Right cardiac atrium (tissue), 5 donors: ENCODE measurements at places on chromosomes 5 and 9.

DNA sequence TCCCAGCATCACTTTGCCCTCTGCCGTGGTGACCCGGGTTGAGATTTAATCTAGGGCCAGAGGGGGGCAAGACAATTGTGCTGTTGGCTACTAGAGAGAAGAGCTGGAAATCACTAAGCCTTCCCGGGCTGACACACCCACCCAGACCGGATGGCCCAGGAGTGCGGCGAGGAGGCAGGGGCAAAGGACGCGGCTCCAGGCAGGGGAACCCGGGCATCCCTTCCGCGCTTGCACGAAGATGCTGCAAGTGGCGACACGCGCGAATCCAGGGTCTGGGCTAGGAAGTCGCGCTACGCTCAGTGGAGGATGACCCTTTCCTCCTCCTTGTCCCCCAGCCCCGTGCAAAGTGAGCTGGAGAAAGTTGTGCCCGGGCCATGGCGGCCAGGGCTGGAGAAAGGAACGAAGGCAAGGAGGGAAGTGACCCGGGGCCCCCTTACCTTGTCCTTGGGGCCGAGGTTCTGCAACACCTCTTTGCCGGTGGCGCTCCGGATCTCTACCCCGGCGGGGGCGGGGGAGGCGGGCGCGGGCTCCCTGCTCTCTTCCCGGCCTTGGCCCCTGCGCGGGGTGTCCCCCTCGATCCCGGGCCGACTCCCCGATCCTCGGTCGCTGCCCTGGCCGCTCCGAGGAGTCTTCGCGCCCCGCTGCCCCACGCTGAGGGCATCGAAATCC, 693 bp downstream of the DPYSL3 start:
- DNase-seq, result peak; percentile 66

DNA sequence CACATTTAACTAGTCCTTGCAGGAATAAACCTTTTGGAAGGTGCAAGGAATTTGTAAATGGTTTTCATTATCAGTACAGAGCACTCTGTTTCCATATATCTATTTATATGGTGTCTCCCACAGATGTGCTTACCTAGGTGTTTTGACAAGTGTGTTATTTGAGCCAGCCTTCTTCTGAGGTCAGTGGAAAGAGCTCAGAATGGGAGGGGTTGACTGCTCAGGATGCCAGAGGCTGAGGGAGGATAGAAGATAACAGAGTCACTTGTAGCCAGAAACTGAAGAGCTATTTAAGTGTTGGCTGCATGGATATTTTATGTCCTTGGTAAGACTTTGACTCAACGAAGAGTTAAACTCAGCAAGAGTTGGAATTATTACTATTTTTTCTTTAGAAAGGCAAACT, 5.0 kb downstream of the CMYA5 start:
- no peak for DNase-seq

GRCh38 chr5:52743529-52743928, 44.2 kb upstream of the ITGA1 start:
- DNase-seq, result no peak

DNA sequence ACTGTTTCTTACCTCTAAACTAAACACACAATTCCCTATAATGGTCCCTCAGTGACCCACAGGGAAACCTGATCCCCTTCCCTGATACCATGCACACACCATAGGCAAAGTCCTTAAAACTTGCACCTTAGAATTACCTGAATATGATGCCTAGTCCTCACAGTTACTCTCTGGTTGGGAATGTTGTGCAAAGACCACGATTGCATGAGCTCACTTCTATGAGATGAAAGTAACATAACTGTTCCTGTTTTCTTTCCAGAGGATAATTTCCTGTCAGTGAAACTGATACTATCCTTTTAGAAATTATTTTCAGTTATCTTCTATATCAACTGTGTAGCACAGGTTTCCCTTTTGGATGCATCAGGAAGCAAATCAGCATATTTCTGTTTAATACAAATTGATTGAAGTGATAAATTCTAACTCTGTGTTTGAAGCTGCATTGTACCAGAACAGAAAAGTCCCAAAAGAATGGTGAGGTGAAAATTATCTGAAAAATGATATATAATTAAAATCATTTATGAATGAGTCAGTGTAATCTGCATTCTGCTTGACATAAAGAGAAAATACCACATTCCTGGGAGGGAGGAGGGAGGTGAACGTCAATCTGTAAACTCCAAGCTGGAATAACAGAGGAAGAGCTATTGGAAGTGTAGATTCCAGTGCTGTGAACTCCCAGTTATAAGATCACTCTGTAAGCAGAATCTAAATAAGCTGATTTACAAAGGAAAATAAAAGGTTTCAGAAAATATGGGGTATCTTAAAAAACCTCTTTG, 51.2 kb upstream of the TNFAIP8 start:
- no peak for DNase-seq

DNA sequence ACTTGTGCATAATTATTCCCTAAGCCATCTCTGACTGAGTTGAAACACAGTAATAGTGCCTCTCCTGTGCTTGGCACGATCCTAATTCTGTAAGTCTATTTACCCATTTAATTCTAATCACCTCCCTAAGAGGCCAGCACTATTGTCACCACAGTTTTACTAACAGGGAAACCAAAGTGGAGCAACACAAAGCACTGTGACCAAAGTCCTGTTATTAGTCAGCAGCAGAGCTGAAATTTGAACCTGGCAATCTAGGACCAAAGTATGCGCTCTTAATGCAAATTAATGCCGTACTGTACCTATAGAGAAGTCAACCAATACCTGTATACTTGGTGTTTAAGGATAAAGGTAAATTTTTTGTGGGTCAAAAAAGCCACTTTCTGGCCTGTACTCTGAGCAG, 77.1 kb upstream of the CNTLN start:
- DNase-seq, result no peak

DNA sequence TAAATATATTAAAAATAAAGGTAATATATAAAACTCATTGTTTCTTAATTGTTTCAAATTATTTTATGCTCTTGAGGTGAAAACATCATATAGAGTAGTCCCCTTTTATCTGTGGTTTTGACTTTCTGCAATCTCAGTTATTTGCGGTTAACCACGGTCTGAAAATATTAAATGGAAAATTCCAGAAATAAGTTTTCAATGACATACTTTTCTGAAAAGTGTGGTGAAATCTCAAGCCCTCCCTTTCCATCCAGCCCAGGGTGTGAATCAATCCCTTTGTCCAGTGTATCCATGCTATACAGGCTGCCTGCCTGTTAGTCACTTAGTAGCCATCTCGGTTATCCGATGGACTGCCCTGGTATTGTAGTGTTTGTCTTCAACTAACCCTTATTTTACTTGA, 546.7 kb upstream of the DMAC1 start:
- no peak for DNase-seq

DNA sequence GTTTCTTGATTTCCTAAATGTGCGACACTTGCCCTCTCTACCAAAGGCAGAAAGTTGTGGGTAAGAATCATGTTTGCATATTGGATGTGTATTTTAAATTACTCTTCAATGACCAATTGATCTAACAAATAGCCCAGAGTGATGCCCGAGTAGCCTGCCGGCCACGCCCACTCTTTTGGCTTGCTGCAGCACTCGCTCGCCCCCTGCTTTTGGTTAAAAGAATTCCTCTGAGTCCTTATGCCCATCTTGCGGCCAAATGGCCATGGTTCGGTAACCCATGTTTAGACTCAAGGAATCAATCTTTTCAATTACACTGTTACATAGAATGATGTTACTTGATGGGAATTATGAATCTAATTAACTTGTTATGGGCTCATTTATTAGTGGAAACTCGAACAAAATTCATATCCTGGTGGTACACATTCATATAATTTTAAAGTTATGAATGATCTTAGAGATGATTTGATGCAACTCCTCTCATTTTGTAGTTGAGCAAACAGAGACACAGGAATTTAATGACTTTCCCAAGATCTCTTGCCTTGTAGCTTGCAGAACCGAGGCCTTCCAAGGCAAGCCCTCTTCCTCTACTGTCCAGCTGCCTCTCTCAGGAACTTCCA, 36.5 kb downstream of the PPIC start:
- peak; percentile 54 for DNase-seq

- peak; percentile 61 for DNase-seq
Observed at GRCh38 chr5:172005708-172006320, 624 bp downstream of the FBXW11 start.

- DNase-seq, result no peak
Observed at GRCh38 chr5:116249648-116250047, 164.8 kb downstream of the COMMD10 start.

DNA sequence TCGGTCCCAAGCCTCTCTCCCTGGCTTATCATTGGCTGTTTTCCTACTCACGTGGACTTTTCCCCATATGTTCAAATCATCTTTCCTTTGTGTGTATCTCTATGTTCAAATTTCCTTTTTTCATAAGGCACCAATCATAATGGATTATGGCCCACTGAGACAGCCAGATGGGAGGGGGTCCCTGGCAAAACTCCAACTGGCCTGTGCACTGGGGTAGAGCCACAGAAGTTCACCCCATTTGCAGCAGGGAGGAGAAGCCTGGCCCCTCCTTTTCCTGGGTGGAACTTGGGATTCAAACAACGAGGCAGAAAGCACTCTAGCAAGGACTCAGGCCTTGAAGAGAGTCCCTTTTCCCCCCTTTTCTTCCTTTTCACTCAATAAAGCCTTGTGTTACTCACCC, 362.4 kb downstream of the CDH18 start:
- no peak for DNase-seq

DNA sequence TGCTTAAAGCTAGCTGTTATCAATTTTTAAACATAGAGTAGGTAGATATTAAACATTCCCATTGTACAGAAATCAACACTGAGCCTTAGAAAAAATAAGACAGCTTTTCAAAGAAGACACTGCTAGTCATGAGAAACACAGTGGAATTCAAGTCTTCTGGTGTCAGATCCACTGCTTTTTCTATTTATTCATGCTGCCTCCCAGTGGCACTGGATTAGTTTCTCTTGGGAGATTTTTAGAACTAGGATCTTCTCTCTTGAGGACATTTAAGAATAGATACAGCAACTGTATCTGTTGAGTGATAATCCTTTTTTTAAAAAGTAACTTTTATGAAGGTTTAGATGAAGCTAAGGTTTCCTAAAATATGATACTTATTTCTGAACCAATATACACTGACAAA, 1635.4 kb upstream of the C9orf72 start:
- DNase-seq, result no peak

- no peak for DNase-seq
Observed at GRCh38 chr9:23606107-23606506, 219.9 kb downstream of the ELAVL2 start.

DNA sequence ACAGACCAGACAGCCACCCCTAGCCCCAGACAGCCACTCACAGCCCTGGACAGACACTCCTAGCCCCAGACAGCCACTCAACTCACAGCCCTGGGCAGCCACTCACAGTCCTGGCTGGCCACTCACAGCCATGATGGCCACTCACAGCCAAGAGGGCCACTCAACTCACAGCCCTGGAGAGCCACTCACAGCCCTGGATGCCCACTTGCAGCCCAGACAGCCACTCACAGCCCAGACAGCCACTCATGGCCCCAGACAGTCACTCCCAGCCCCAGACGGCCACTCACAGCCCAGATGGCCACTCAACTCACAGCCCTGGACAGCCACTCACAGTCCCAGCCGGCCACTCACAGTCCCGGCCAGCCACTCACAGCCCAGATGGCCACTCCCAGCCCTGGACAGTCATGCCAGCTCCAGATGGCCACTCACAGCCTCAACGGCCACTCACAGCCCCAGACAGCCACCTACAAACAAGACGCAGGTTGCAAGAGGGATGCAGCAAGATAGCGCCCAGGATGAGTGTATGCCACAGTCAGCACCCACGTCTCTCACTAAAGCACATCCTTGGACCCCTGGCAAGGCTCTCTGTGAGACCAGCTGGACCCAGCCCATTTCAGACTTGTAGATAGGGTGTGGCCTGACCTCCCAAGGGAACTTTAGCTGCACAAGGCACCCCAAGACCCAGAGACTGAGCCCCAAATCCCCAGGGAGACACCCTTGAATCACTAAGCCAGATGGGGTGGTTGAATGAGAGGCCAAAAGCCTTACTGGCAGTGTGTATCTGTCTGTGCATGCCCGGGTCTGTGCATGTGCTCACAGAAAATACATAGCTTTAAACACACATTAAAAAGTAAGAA, 22.4 kb downstream of the ZDHHC11B start:
- DNase-seq, result peak; percentile 76

- no peak for DNase-seq
Observed at GRCh38 chr5:151825445-151825844, 53.7 kb downstream of the G3BP1 start.

DNA sequence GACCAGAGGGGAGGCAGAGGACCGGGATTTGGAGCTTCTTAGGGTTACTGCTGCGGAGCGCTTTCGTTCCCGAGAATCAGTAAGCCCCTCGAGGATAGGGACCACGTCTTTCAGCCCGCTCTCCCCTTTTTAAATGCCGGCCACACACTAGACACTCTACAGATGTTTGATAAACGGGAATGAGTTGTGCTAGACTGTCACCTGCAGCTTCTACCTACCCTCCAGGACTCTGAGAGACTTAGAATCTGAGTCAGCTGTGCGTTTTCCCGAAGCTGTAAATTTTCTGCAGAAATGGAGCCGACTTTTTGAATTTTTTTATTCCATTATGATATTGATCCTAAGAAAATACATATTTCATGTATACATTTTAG, 670 bp downstream of the CCDC171 start:
- DNase-seq, result no peak

GRCh38 chr9:99171225-99172123, 50.3 kb downstream of the ALG2 start:
- no peak for DNase-seq

DNA sequence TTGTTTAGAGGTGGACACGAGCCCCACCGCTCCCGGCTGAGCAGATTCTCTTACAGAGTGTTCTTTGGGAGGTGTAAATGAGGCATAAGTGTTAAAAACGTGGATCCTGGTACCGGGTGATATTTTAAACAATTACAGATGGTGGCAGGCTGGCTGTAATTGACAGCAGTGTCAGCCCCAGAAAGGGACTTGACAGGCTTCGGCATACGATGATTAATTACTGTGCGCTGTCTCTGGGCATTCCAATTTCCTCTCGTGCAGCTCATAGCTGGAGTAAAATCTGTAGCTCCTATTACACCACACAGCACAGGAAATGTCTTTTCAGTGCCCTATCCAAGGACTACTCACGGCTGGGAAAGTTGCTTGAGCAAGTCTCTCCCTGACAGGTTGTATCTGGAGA, 305.4 kb upstream of the IRX2 start:
- no peak for DNase-seq

DNA sequence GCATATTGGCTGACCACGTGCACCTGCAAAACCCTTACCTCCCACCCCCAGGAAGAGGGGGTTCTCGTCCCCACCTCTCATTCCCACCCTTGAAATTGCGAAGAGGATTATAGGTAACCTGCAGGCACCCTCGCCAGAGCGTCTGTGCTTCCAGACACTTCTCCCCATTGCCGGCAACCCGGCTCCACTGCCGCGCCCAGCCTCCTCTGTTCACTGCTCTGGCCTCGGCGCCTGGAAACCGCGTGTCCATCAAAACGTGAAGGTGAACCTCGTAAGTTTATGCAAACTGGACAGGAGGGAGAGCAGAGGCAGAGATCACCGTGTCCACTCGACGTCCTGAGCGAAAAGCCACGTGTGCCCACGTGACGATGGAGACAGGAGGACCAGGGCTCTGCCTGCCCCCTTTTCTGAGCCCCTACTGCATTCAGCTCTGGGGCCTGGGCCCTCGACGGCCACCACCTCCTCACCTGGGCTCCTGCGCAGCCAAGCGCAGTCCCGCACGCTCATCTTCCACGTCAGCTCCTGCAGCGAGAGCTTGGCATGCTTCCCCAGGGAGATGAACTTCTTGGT, 1.9 kb downstream of the TERT start:
- DNase-seq, result no peak
